Cerebellar nuclear complex (tissue), 1 donor: ENCODE measurements at places on chromosomes 7 and 10.

- no peak for DNase-seq
Measured at GRCh38 chr10:28929942-28930341, 252.6 kb downstream of the BAMBI start.

DNA sequence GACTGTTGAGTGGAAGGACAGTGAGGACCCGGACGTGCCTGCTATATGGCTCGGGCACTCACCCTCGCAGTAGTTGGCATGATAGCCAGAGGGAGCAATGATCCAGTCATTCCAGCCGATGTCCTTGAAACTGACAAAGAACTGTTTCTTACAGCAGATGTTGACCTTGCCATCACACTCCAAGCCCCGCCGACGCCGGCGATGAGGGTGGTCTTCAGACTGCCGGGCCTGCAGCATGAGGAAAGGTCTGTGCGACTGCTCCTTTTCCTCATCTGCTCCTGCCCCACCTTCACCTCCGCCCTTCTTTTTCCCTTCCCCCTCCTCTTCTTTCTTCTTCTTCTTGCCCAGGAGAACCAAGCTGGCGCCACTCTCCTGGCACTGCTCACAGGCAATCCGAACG is 13.1 kb downstream of the INHBA start:
- DNase-seq = no peak

GRCh38 chr7:31683445-31684225 is 3.4 kb upstream of the PPP1R17 start:
- DNase-seq = no peak

GRCh38 chr7:46725136-46725535 is 804.1 kb upstream of the IGFBP3 start:
- no peak for DNase-seq

GRCh38 chr10:43809211-43809930 is 160.7 kb upstream of the ZNF32 start:
- no peak for DNase-seq

- no peak for DNase-seq
Measured at GRCh38 chr10:18479502-18479901, 171.9 kb downstream of the NSUN6 start.

- DNase-seq = no peak
Measured at GRCh38 chr7:26497801-26498596, 206.3 kb downstream of the SNX10 start.

DNA sequence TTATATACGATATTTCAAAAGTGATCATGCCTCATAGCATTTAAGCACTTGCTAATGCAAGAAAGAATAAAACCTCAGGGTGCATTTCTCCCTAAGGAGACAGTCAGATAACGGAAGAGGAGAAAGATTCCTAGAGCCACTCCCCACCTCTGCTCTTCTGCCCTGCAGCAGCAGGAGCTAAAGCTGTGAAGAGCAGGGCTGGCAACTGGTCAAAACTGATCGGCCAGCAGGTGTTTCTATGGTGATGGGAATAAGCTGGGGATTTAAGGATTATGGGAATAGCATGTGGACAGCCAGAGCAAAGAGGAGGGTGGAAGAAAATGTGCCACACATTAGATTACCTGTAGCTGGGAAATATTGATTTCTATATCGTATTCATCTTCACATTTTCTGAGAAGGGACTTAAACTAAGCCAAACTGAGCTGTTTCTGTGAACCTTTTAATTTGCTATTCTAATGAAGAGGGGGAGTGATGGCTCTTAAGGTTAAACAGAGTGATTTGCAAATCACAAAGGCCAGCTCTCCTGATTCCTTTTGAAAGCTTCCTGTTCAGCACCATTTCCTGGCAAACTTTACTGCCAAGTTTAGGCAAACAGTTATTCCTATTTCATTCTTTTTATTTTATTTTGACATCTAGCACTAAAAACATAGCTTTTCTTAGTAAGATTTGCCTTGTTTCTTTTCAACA is 268.9 kb upstream of the PFKP start:
- DNase-seq = no peak

- no peak for DNase-seq
Measured at GRCh38 chr10:109914966-109915365, 8.3 kb downstream of the XPNPEP1 start.

DNA sequence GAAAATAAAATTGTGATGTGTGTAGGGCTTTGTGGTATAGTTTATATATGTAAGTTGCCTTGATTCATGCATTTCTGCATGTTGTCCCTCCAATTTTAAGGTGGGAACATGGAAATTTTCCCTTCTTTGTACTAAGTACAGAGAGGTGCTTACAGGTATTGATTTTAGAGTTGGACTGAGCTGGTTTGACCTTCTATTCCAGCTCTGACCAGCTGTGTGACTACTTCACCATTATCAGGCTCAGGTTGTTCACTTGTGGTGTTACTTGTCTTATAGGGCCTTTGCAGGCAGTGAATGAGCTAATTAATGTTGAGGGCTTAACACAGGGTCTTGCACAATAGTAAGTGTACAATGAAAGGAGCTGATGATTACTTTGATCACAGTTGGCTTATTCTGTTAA is 16.3 kb downstream of the ZNF804B start:
- DNase-seq = no peak
